ENCODE measurements at places on chromosomes 6 and 20. TPM values are rescaled to one million over a fixed set of nuclear protein-coding genes. Genes with fewer than 3 reads are reported as not detected.

The RRP36 gene
- total RNA-seq, result 117 TPM

The ACTL10 gene
- total RNA-seq, result 3.6 TPM

The LTA gene
- total RNA-seq, result not detected

The C4B gene
- 1.1 TPM for total RNA-seq

The ADTRP gene
- total RNA-seq, result 5.3 TPM

The CRISP3 gene
- total RNA-seq, result not detected

The CAGE1 gene
- 0.15 TPM for total RNA-seq

The SCUBE3 gene
- total RNA-seq, result 0.30 TPM

The ENPP5 gene
- not detected for total RNA-seq

The MYMX gene
- total RNA-seq, result not detected

The GPSM3 gene
- total RNA-seq, result 3.8 TPM

The APOM gene
- 0.30 TPM for total RNA-seq

The HTR1E gene
- total RNA-seq, result not detected

The MYL9 gene
- 1.7 TPM for total RNA-seq

The GHRH gene
- not detected for total RNA-seq

The COL20A1 gene
- total RNA-seq, result not detected

The CCR6 gene
- total RNA-seq, result not detected

The SIM1 gene
- under 0.01 TPM for total RNA-seq

The EYS gene
- 0.32 TPM for total RNA-seq

The ADAM33 gene
- total RNA-seq, result 0.76 TPM

The C4A gene
- total RNA-seq, result 0.91 TPM

The CLPSL2 gene
- not detected for total RNA-seq

The ZNF334 gene
- total RNA-seq, result 1.7 TPM

The SLC22A2 gene
- not detected for total RNA-seq

The DACT2 gene
- not detected for total RNA-seq

The TINAG gene
- 0.32 TPM for total RNA-seq

The RNF182 gene
- total RNA-seq, result 0.32 TPM

The LST1 gene
- not detected for total RNA-seq

The RBPJL gene
- total RNA-seq, result not detected

The TCF19 gene
- 15.6 TPM for total RNA-seq

The PPP1R3G gene
- total RNA-seq, result 0.32 TPM

The PLEKHG1 gene
- total RNA-seq, result 32.2 TPM

The LY6G6C gene
- not detected for total RNA-seq

The OR2J3 gene
- not detected for total RNA-seq

The CNPY3 gene
- 52.1 TPM for total RNA-seq

The ATP6V1G2 gene
- total RNA-seq, result 0.97 TPM

The TCP11 gene
- total RNA-seq, result under 0.01 TPM

The OR2H2 gene
- not detected for total RNA-seq

The RIPOR2 gene
- total RNA-seq, result 0.46 TPM

The PRRT1 gene
- 0.30 TPM for total RNA-seq

The PTPRT gene
- not detected for total RNA-seq

The PGC gene
- total RNA-seq, result not detected

The FAM120B gene
- total RNA-seq, result 11.6 TPM

The TP53TG5 gene
- not detected for total RNA-seq

The GSTA3 gene
- total RNA-seq, result not detected

The BTBD3 gene
- total RNA-seq, result 22.0 TPM

The CD93 gene
- total RNA-seq, result 533 TPM

The COL11A2 gene
- 0.15 TPM for total RNA-seq

The LTB gene
- total RNA-seq, result 3.2 TPM

The FAM209B gene
- not detected for total RNA-seq

The SAPCD1 gene
- total RNA-seq, result not detected

The QKI gene
- total RNA-seq, result 156 TPM

The TMEM200A gene
- total RNA-seq, result 3.0 TPM

The MANEA gene
- 15.3 TPM for total RNA-seq

The FOXQ1 gene
- not detected for total RNA-seq

The MOXD1 gene
- total RNA-seq, result 0.61 TPM

The ELOVL4 gene
- 2.3 TPM for total RNA-seq

The TMEM170B gene
- total RNA-seq, result 3.6 TPM

The EDN1 gene
- 229 TPM for total RNA-seq

The ZFP64 gene
- total RNA-seq, result 42.4 TPM

Measured in epithelial cell of umbilical artery (primary cell).